Activated CD4-positive, alpha-beta memory T cell treated with anti-CD3 and anti-CD28 coated beads, Interleukin-2, amount 10 ng/mL, durations not matched to agents 7 days and 5 days (primary cell): ENCODE measurements at places on chromosomes 13 and 19.

DNA sequence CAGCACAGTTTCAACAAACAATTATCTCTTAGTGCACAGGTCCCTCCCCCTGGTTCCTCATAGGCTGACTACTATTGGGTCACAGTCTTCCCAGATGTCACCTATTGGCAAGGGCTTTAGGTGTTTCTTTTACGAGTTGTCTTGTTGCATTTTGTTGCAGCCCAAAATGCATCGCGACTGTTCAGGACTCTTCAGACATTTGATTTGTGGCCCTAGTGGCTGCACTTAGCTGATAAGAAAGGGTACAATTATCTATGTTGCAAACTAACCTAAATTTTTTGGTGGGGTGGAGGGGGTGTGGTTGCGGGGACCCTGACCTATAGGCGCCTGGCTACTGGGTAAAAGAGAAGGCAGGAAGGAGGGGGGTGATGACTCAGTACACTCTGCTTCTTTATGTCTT lies 29.1 kb upstream of the ZNF714 start:
- H3K27ac ChIP-seq = no peak overlapping the region
- peaks cover 71% of the 10 kb centered on the region for H3K36me3 ChIP-seq
- H3K4me1 ChIP-seq = no peaks in the 10 kb centered on the region
- no peaks in the 10 kb centered on the region for H3K27me3 ChIP-seq
- no peak for DNase-seq

DNA sequence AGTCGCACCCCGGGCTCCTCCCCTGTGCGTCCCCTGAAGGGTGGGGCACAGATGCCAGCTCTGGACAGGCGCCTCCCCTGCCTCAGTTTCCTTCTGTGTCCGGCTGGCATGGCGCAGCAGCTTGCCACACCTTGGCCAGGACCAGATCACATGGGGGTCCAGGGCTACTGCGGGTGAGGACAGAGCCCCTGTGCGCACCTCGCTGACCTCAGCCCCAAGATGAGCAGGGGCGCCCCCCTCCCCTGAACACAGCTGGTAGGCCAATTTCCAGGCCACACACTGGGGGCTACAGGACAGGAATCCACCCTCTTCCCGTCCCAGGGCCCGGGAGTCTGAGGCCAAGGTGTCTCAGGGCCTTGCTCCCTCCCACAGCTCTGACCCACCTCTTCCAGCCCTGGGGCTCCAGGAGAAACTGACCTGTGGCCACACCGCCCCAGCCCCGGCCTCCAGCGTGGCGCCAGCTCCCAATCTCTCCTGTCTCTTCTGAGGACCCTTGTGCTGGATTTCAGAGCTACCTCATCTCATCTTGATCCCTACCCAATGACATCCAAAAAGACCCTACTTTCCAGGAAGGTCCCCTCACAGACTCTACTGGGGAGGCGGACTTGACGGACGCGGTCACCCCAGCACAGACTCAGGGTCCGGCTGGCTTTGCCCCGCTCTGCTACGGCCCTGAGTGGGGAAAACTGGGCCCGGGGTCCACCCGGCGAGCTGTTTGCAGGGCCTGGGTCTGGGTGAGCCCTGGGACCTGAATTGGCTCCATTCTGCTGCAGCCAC lies 28.2 kb downstream of the SBNO2 start:
- H3K27ac ChIP-seq = no peak overlapping the region
- no peak overlapping the region for H3K4me3 ChIP-seq
- H3K36me3 ChIP-seq = peaks cover 32% of the 10 kb centered on the region
- H3K27me3 ChIP-seq = no peaks in the 10 kb centered on the region

DNA sequence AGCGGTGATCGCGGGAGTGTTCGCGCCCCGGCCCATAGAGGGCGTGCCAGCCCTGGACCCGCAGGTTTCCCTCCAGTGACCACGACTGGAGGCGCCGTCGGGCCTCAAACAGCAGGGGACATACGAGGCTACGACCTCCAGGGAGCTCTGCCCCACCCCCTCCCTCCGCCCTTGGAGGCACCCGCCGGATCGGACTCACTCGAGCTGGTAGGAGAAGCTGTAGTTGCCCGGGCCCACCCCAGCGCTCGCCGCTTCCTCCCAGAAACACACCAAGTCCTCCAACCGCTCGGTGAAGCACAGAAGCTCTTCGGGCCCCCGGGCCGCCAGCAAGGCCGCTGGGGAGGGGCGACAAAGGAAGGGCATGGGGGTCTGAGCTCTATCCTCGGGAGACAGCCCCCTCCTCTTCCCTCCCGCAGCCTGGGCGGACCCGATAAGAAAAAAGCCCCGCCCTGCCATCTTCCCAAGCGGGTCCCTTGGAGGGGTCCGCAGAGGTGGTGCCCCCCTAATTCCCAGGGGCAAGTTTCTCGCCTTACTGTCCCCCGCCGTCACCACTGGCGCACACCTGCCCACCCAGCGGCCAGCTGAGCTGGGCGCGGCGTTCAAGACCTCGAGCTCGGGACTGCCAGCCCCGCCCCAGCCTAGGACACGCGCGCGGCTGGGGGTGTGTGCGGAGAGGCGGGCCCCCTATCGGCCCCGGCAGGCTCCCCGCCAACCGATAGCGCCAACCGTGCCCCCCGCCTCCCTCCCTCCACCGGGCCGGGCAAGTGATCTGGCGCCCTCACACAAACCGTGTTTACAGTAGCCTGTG lies 1.0 kb downstream of the EPOR start:
- no peak overlapping the region for H3K27ac ChIP-seq
- peaks cover 38% of the 10 kb centered on the region for H3K4me1 ChIP-seq
- peak; percentile 54 for DNase-seq
- H3K36me3 ChIP-seq = peaks cover 13% of the 10 kb centered on the region

DNA sequence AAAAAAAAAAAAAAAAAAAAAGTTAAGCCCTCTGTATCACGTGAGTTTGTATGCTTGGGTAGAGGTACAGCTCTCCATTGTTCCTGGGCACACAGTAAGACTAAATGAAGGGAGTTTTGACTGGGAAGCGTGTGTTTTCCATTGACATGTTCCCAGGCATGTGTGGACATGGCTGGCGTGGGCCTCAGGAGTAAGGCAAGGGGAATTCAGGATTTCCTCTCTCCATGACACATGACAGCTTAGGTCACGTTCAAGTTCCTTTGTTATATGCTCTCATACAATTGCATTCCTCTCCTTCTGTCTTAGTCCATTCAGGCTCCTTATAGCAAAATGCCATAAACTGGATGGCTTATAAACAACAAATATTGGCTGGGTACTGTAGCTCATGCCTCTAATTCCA lies 17.1 kb upstream of the MAP3K10 start:
- DNase-seq = no peak
- no peaks in the 10 kb centered on the region for H3K4me1 ChIP-seq
- no peak overlapping the region for H3K27ac ChIP-seq
- H3K27me3 ChIP-seq = no peaks in the 10 kb centered on the region

DNA sequence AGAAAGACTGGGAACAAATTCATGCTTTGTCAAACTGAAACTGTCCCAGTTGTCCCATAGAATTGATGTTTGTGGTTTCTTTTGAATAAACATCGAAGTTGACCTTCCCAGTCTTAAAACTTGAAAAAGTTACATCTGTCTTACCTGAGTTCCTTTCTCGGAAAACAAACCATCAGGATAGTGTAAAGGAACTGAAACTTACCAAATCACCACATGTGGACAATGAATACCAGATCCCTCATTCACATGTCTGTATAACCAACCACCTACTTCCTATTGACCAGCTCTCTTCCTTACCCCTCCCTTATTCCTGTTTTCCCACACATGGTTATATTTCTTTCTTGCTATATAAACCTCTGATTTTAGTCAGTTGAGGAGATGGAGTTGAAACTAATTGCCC lies 791.7 kb upstream of the PCDH20 start:
- no peaks in the 10 kb centered on the region for H3K36me3 ChIP-seq
- no peak overlapping the region for H3K27ac ChIP-seq
- H3K4me1 ChIP-seq = no peaks in the 10 kb centered on the region
- no peak for DNase-seq

- H3K36me3 ChIP-seq = no peaks in the 10 kb centered on the region
- no peak overlapping the region for H3K4me3 ChIP-seq
- H3K4me1 ChIP-seq = peaks cover 4% of the 10 kb centered on the region
- H3K27ac ChIP-seq = no peak overlapping the region
- DNase-seq = no peak
These were observed 32.4 kb downstream of the RHPN2 start for GRCh38 chr19:33032218-33032781.

- H3K27me3 ChIP-seq = no peaks in the 10 kb centered on the region
- DNase-seq = no peak
- no peaks in the 10 kb centered on the region for H3K4me1 ChIP-seq
- H3K27ac ChIP-seq = no peak overlapping the region
- H3K36me3 ChIP-seq = no peaks in the 10 kb centered on the region
- H3K4me3 ChIP-seq = no peak overlapping the region
These were observed 222.5 kb downstream of the OXGR1 start for GRCh38 chr13:96771486-96772367.

GRCh38 chr19:34172661-34173192 lies 423 bp downstream of the LSM14A start:
- peaks cover 46% of the 10 kb centered on the region for H3K4me1 ChIP-seq
- no peaks in the 10 kb centered on the region for H3K27me3 ChIP-seq
- H3K27ac ChIP-seq = peak overlapping the region; percentile 98
- H3K36me3 ChIP-seq = peaks cover 27% of the 10 kb centered on the region
- peak overlapping the region; percentile 92 for H3K4me3 ChIP-seq

- H3K27me3 ChIP-seq = peaks cover 1% of the 10 kb centered on the region
- H3K36me3 ChIP-seq = peaks cover 37% of the 10 kb centered on the region
- H3K27ac ChIP-seq = peak overlapping the region; percentile 97
- no peak for DNase-seq
These were observed 481 bp downstream of the ALOX5AP start for GRCh38 chr13:30735872-30736175.

DNA sequence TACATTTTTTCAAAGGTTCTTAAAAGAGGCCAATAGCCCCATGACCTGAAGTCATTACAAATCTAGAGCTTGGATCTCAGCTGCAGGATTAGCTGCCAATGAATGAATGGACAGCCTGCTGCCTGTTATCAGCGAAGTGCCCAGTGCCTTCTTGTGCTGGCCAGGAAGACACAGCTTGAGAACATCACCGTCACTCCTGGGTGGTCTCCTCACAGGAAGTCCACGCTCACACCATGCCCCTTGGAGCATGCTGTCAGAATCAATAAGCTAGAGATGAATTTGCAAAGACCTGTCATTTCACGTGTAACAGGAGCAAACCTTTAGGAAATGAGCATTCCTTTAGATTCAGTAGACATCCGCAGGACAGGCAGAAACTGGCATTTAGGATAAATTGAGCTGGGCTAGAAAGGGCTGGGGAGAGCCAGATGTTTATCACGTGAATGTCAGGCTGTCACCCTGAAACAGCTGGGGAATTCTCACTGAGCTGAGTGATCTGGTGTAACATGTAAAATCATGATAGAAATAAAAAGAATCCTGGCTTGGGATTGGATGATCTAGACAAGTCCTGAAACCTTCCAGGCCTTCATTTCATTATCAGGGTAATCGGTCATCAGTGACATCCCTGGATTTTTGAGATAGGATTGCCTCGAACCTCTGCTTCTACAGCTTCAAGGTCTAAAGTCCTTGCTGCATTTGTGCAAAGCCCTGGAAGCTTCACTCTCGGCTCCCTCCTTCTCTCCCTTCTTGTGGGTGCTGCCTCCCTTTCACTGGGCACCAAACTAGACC lies 49.9 kb upstream of the MEDAG start:
- no peaks in the 10 kb centered on the region for H3K36me3 ChIP-seq
- H3K4me1 ChIP-seq = no peaks in the 10 kb centered on the region
- DNase-seq = no peak
- H3K4me3 ChIP-seq = no peak overlapping the region
- peaks cover 13% of the 10 kb centered on the region for H3K27me3 ChIP-seq

DNA sequence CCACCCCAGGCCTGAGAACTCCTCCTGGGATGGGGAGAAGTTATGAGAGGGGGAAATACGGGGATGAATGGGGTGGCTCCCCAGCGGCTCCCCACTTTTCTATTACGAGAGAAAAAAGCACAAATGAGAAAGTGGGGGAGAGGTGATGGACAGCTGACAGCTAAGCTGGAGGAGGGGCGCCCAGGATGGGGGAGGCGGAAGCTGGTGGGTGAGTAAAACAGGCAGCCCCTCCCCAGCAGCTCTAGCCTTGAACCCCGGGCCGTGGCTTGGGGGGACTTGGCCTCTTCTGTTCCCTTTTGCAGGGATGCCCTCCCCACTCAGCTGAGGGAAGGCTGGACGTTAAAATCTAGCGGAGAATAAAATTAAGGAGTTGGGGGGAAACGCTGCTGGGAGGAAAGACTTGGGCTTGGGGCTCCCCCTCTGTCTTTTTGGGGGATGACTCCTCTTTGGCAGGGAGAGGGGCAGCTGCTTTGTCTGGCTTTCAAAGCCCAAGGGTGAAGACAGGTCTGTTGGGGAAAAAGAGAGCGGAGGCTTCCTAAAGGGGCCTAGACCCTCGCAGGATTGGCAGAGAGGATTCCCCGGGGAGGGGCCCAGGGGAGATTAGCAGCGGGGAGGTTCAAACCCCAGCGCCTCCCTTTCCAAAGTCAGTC lies 1.4 kb upstream of the SAMD1 start:
- H3K27me3 ChIP-seq = no peaks in the 10 kb centered on the region
- H3K4me3 ChIP-seq = peak overlapping the region; percentile 99
- H3K27ac ChIP-seq = peak overlapping the region; percentile 98
- peaks cover 32% of the 10 kb centered on the region for H3K36me3 ChIP-seq
- DNase-seq = peak; percentile 52

GRCh38 chr13:36665630-36666029 lies 8.2 kb upstream of the SERTM1 start:
- H3K27ac ChIP-seq = no peak overlapping the region
- H3K36me3 ChIP-seq = no peaks in the 10 kb centered on the region
- no peaks in the 10 kb centered on the region for H3K4me1 ChIP-seq
- H3K27me3 ChIP-seq = no peaks in the 10 kb centered on the region
- no peak overlapping the region for H3K4me3 ChIP-seq
- DNase-seq = no peak
